ENCODE measurements at places on chromosomes 6 and 20. TPM values are rescaled to one million over a fixed set of nuclear protein-coding genes. Genes with fewer than 3 reads are reported as not detected.

- H3K4me3 ChIP-seq: no peak overlapping the region
- no peaks in the 10 kb centered on the region for H3K27me3 ChIP-seq
- DNase-seq: no peak
- no peaks in the 10 kb centered on the region for H3K4me1 ChIP-seq
- no peaks in the 10 kb centered on the region for H3K36me3 ChIP-seq
Measured at GRCh38 chr20:63169681-63170080, 46.2 kb downstream of the YTHDF1 start.

Gene CST5
- not detected for total RNA-seq

Gene SLC22A3
- 42.5 TPM for total RNA-seq

- no peaks in the 10 kb centered on the region for H3K27me3 ChIP-seq
- DNase-seq: no peak
- H3K4me1 ChIP-seq: no peaks in the 10 kb centered on the region
- H3K4me3 ChIP-seq: no peak overlapping the region
- no peak overlapping the region for H3K27ac ChIP-seq
Measured at GRCh38 chr6:87293526-87293925, 28.9 kb upstream of the SMIM8 start.

DNA sequence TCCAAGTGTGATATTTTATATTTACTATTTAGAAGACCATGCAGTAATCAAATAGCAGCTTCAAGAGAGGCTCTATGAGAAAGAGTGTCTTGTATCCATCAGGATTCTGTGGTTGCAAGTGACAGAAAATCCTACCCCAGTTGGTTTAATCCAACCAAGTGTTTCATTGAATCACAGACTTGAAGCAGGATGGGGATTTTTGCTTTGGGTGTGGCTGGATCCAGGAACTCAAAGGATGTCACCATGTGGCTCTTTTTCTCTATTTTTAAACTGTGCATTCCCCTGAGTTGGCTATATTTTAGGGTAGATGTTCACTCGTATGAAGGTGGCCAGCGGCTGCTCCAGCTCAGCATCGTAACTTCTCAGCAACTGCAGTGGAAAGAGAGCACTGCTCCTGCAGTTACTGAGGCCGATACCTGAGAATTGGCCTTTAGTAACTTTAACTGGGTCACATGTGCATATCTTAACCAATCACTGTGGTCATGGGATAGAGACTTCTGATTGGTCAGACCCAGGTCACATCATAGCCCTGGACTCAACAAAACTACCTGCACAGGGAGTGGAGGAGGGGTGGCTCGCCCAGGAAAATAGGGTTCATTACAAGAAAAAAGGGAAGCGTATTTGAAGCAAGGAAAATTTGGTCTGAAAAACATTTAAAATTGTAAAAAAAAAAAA, 396.1 kb upstream of the SULF2 start:
- peaks cover 7% of the 10 kb centered on the region for H3K4me1 ChIP-seq
- no peaks in the 10 kb centered on the region for H3K36me3 ChIP-seq
- no peak for DNase-seq
- no peaks in the 10 kb centered on the region for H3K27me3 ChIP-seq
- no peak overlapping the region for H3K27ac ChIP-seq

Gene ASIP
- total RNA-seq: 14.1 TPM

DNA sequence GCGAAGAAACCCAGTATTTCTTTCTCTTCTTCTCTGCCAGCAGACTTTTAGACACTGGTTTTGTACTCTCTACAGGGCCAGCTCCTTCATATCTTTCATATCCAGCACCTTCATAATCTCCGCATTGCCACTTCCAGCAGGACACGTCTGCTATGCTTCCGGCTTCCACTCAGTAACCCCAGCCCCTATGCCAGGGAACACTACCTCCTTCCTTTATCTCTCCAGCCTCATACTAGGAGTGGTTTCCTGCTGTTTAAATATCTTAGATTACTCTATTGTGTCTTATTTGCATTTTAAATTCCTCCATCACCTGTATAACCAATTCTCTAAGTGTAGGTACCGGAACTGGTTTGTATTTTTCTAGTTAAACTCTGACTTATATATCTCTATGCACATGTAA, 667.8 kb upstream of the ID4 start:
- H3K36me3 ChIP-seq: no peaks in the 10 kb centered on the region
- H3K4me3 ChIP-seq: no peak overlapping the region
- no peak for DNase-seq
- H3K27ac ChIP-seq: no peak overlapping the region
- H3K4me1 ChIP-seq: peaks cover 4% of the 10 kb centered on the region

Gene TINAG
- total RNA-seq: not detected

GRCh38 chr6:112384511-112384910, 37.4 kb downstream of the RFPL4B start:
- H3K27ac ChIP-seq: no peak overlapping the region
- no peak overlapping the region for H3K4me3 ChIP-seq
- no peaks in the 10 kb centered on the region for H3K36me3 ChIP-seq
- DNase-seq: no peak

Gene TFAP2D
- not detected for total RNA-seq

Gene CHRNA4
- total RNA-seq: 0.25 TPM
